ENCODE measurements at places on chromosomes 7 and 10.

- peaks cover 8% of the 10 kb centered on the region for H3K4me1 ChIP-seq
- no peak overlapping the region for H3K27ac ChIP-seq
- peaks cover 6% of the 10 kb centered on the region for H3K27me3 ChIP-seq
Observed at GRCh38 chr7:130272381-130273080, 5.9 kb downstream of the CPA2 start.

- H3K27ac ChIP-seq = no peak overlapping the region
- no peak overlapping the region for H3K4me3 ChIP-seq
- H3K27me3 ChIP-seq = no peaks in the 10 kb centered on the region
- H3K4me1 ChIP-seq = no peaks in the 10 kb centered on the region
- no peaks in the 10 kb centered on the region for H3K36me3 ChIP-seq
Observed at GRCh38 chr7:48312151-48312550, 140.9 kb downstream of the ABCA13 start.

DNA sequence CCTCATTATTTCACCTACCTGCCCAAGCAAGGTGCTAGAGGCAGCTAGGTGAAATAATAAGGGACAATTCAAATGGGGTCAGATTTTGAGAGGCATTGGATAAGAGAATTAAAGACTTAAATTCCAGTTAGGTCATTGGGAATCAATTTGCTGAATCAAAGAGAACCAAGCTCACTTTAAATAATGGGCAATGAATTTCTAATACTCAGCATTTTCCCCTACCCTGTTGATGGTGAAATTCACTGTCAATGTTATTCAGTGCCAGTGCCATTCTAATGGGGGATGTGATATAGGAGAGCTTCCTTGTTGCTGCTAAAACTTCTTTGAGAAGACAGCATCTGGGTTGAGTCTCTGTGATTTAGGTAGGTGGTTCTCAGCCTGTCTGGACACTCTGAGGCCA, 509.3 kb downstream of the PHTF2 start:
- no peaks in the 10 kb centered on the region for H3K4me1 ChIP-seq
- no peak overlapping the region for H3K4me3 ChIP-seq
- no peaks in the 10 kb centered on the region for H3K36me3 ChIP-seq
- no peak for DNase-seq
- H3K27me3 ChIP-seq = no peaks in the 10 kb centered on the region

- no peak for DNase-seq
- H3K27ac ChIP-seq = no peak overlapping the region
- no peaks in the 10 kb centered on the region for H3K36me3 ChIP-seq
- H3K4me3 ChIP-seq = no peak overlapping the region
- no peaks in the 10 kb centered on the region for H3K4me1 ChIP-seq
- H3K27me3 ChIP-seq = peaks cover 11% of the 10 kb centered on the region
Observed at GRCh38 chr7:156582591-156583123, 57.9 kb upstream of the RNF32 start.

DNA sequence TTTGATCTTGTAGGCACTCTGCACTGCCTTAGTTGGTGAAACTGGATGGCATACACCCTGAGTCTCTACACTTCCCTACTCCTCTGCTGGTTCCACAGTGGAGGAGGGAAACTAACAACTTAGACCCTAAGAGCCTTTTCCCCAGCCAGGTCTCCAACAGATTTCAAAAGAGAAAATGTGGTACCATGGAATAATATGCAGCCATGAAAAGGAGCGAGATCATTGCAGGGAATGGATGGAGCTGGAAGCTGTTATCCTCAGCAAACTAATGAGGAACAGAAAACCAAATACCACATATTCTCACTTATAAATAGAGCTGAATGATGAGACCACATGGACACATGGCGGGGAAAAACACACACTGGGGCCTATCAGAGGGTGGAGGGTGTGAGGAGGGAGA, 36.3 kb upstream of the CCDC3 start:
- DNase-seq = no peak
- no peaks in the 10 kb centered on the region for H3K4me1 ChIP-seq
- H3K27ac ChIP-seq = no peak overlapping the region
- no peaks in the 10 kb centered on the region for H3K27me3 ChIP-seq
- H3K4me3 ChIP-seq = no peak overlapping the region

Measured in activated CD8-positive, alpha-beta T cell treated with anti-CD3 and anti-CD28 coated beads, Interleukin-2, amount 10 ng/mL, durations not matched to agents 7 days and 5 days (primary cell).